ENCODE measurements at places on chromosomes 13 and 19. TPM values are rescaled to one million over a fixed set of nuclear protein-coding genes. Genes with fewer than 3 reads are reported as not detected.
A peak's percentile ranks its signal among the peaks of the same experiment; 100 is the strongest.

KDELR1 gene
- total RNA-seq, result 156 TPM

PRR36 gene
- total RNA-seq, result not detected

ZNF724 gene
- total RNA-seq, result 14.6 TPM

ING1 gene
- 11.8 TPM for total RNA-seq

ATP8A2 gene
- 1.3 TPM for total RNA-seq

GRCh38 chr13:110509478-110509926 lies 52.0 kb downstream of the RAB20 start:
- no peak for DNase-seq

- peak; percentile 92 for DNase-seq
Measured at GRCh38 chr13:43307921-43308433, 284.6 kb downstream of the DNAJC15 start.

DNA sequence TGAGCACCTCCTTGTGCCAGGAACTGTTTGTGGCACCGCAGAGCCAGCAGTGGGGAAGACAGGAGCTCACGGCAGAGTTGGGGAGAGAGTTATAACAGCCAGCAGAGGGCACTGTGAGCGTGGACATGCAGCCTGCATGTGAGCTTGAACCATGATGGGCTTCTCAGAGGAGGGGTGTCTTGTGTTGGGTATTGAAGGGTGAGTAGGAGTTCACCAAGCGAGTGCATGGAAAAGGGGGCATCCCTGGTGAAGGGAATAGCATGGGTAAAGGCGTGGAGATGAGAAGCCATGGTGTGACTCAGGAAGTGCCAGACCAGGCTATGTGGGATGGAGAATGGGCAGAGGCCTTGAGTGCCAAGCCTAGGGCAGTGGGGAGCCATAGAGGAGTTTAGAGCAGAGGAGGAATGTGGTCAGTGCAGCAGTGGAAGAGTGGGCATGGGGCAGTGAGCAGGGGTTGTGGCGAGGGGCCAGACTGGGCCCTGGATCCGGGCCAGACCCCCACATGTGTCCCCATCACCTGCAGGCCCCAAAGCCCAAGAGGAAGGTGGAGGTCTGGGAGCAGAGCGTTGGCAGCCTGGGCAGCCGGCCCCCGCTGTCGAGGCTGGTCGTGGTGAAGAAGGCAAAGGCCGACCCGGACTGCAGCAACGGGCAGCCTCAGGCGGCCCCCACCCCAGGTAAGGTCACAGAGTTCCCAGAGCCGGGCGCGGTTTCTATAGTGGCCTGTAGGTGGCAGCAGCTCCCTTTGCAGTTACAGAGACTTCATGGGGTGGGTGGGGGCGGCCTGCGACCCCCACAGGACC lies 11.8 kb upstream of the SHD start:
- DNase-seq, result peak; percentile 62

DNA sequence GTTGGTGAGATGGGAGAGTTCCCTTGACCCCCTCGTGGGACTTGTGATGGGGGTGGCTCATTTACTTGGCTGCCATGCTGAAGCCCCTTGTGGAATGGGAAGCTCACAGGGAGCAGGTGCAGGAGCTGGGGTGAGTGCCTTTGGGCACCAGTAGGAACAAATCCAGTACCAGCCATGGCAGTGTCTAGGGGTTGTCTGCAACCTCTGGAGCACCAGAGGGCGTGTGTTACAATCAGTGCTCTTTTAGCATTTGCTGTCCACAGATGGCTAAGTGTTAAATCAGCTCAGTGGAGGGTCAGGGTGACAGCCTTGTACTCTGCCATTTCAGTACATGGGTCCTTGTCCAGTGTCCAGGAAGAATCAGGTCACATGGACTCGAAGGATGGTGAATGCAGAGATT lies 75.6 kb downstream of the ATP8A2 start:
- no peak for DNase-seq

Measured in RPMI7951 (cell line).